ENCODE measurements at places on chromosomes 5 and 9.

GRCh38 chr5:160788102-160788660 lies 63.8 kb downstream of the ATP10B start:
- no peak for DNase-seq

DNA sequence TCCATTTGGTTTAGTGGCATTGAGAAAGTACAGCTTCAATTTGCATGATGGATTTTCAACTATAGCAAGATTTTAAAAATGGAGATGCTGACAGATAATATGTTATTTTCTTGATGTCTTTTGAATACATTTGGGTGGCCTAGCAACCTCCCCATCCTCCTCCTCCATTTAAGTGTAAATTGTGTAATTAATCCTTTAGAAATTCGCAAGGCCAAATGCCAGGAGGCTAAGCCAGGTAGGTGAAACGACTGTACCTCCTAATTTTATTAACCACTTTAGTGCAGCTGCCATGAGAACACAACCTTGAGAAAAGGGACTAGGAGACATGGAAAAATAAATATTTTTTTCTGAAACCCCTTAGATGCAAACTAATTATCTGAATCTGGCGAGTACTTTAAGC lies 248.8 kb downstream of the MRPS30 start:
- DNase-seq = no peak

DNA sequence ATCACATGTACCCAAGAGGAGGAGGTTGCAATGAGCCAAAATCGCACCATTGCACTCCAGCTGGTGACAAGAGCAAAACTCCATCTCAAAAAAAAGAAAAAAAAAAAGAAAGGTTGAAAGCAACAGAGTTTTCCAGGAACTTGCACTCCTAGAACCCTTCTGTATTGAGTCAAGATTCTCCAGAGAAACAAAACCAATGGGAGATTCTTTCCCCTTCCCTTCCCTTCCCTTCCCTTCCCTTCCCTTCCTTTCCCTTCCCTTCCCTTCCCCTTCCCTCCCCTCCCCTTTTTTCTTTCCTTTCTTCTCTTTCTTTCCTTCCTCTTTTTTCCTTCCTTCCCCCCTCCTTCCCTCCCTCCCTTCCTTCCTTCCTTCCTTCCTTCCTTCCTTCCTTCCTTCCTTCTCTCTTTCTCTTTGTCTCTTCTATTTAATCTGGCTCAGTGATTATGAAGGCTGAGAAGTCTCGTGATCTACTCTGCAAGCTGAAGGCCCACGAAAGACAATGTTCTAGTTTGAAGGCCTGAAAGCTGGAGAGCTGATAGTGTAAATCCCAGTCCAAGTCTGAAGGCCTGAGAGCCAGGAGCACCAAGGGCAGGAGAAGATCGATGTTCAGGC lies 59.6 kb upstream of the CNTLN start:
- DNase-seq = no peak

- peak; percentile 65 for DNase-seq
Measured at GRCh38 chr9:108551030-108551841, 304.6 kb downstream of the ACTL7B start.

DNA sequence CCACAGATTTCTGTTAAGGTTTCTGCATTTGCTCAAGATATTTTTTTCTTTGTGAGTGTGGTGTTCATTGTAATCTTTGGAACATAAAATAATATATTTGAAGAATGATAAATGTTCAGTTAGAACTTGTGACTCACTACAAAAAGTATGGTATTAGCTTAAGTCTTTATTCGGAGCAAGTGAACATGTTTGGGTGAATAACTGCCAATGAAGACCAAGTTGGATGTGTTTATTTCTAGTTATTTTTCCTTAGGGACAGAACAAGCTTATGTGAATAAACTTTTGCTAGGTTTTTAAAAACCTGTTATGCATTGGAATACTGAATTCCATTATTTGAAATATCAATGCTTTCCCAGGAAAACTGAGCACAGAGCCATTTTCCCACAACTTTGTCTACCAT lies 418.6 kb downstream of the SLCO4C1 start:
- DNase-seq = no peak

DNA sequence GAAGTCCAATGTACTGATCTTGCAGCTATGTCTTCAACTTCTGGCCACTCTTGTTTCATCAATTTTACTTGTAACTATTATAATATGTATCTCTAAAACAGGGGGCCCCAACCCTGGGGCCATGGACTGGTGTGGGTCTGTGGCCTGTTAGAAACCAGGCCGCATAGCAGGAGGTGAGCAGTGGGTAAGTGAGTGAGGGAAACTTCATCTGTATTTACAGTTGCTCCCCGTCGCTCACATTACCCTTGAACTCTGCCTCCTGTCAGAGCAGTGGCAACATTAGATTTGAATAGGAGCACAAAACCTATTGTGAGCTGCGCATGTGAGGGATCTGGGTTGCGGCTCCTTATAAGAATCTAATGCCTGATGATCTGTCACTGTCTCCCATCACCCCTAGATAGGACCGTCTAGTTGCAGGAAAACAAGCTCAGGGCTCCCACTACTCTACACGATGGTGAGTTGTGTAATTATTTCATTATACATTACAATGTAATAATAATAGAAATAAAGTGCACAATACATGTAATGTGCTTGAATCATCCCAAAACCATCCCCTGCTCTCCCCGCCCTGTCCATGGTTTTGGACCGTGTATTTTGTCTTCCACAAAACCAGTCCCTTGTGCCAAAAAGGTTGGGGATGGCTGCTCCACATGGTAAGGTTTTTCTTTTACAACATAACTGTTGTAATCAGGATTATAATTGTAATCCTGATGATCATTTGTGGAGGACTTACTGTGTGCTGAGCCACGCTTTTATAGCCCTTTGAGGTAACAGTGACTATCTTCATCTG lies 26.9 kb upstream of the SH3PXD2B start:
- no peak for DNase-seq

DNA sequence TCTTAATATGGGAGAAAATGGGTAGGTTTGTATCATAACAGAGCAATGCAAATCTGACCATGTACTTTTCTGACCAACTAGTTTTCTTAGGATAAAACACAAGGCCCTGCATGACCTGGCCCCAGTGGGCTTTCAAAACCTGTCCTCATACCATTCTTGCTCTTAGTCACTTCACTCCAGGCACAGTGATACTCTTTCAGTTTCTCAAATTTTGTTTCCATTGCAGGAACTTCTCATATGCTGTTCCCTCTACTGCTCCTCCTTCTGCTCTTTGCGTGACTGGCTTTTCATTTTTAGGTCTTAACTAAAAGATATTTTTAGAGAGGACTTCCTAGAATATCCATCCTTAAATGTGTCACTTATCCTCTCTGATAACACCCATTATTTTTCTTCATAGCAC lies 112.4 kb downstream of the INIP start:
- no peak for DNase-seq

All from BJ (cell line).